Adrenal gland (tissue), 19 donors: ENCODE measurements at places on chromosomes 13 and 19. TPM values are rescaled to one million over a fixed set of nuclear protein-coding genes. Genes with fewer than 3 reads are reported as not detected.
A peak's percentile ranks its signal among the peaks of the same experiment; 100 is the strongest.

DNA sequence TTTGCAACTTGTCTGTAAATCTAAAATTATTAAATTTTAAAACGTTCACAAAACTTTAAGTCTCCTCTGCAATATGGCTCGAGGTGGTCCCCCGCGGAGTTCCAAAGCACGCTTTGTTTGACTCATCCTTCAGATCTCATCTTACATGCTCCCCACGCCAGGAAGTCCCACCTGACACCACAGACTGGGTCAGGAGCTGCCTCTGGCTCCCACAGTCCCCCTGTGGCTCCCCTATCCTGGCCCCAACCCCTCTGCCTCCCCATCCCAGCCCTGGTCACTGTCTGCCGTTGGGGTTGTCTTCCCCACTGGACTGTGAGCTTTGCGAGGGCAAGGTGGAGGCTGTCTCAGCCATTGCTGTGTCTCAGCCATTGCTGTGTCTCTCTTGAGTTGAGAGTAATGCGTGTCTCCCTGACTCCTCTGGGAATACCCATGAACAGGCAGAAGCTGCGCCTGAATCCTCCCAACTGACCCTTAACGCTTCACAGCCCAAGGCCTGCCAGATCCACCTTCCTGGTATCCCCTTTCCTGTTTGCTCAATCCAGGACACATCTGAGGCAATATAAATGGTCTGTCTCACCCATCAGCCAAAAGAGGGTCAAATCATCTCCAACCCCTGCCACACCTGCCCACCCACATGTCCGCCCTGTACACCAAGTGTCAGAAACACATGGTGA, 15.9 kb downstream of the DYRK1B start:
- DNase-seq: no peak
- no peaks in the 10 kb centered on the region for H3K27me3 ChIP-seq
- H3K27ac ChIP-seq: no peak overlapping the region
- no peaks in the 10 kb centered on the region for H3K36me3 ChIP-seq
- H3K4me1 ChIP-seq: no peaks in the 10 kb centered on the region

The ANKRD24 gene
- total RNA-seq: 3.1 TPM

GRCh38 chr19:28258829-28259228, 954.1 kb downstream of the UQCRFS1 start:
- H3K4me1 ChIP-seq: no peaks in the 10 kb centered on the region
- no peaks in the 10 kb centered on the region for H3K36me3 ChIP-seq
- H3K27ac ChIP-seq: no peak overlapping the region

DNA sequence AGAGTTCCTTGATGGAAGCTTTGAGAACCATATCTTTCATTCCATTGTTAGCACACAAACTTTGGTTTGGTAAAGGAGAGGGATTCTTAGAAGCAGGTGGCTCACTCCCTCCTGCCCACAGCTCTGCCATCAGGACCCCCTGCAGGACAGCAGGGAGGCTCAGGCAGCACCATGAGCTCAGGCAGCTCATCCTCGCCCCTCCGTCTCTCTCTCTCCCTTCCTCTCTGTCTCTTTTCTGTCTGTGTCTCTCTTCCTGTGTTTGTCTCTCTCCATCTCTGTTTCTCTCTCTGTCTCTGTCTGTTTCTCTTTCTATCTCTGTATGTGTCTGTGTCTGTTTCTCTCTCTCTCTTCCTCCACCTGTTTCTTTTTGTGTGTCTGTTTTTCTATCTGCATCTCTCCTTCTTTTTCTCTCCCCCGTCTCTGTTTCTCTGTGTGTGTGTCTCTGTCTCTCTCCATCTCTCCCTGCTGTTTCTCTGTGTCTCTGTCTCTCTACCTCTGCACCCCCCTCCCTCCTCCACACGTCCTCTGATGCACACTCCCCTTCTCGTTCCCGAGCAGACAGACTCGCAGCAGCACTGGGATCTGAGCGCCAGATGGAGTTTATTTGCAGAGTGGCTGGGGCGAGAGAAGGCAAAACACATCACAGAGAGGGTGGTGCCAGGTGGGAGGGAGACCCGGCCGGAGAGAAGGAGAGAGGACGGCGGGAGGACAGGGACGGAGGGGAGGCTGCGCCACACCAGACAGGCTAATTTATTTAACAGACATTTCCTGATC, 8.7 kb downstream of the SBK2 start:
- H3K4me1 ChIP-seq: no peaks in the 10 kb centered on the region
- H3K4me3 ChIP-seq: no peak overlapping the region
- H3K27me3 ChIP-seq: peaks cover 6% of the 10 kb centered on the region
- H3K27ac ChIP-seq: no peak overlapping the region

GRCh38 chr13:20717581-20718542, 14.4 kb downstream of the IL17D start:
- no peaks in the 10 kb centered on the region for H3K27me3 ChIP-seq
- peaks cover 12% of the 10 kb centered on the region for H3K4me1 ChIP-seq
- no peak for DNase-seq
- no peak overlapping the region for H3K27ac ChIP-seq
- no peak overlapping the region for H3K4me3 ChIP-seq

- H3K36me3 ChIP-seq: no peaks in the 10 kb centered on the region
- H3K4me3 ChIP-seq: no peak overlapping the region
- peaks cover 2% of the 10 kb centered on the region for H3K4me1 ChIP-seq
- no peak for DNase-seq
Observed at GRCh38 chr13:36436811-36437210, 4.5 kb downstream of the CCNA1 start.

DNA sequence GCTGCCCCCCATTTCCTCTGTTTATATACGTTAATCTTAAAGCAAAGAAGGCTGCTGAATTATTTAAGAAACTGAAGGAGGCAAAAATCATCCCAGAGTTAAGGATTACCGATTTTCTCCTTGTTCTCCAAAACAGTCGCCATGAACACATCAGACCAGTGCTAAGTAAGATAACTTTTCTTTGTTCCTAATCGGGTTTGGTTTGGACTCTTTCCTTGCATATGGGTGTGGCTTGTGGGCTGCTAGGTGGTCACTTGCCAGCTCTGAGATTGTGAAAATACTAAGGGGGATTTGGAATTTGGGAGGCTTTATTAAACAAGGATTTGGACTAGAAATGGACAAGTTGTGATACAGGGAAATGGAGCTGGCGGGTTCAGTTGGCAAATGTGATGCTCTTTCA, 212.1 kb downstream of the OXGR1 start:
- H3K36me3 ChIP-seq: no peaks in the 10 kb centered on the region
- no peak for DNase-seq
- no peak overlapping the region for H3K4me3 ChIP-seq

- H3K4me1 ChIP-seq: no peaks in the 10 kb centered on the region
- no peak overlapping the region for H3K4me3 ChIP-seq
- no peak overlapping the region for H3K27ac ChIP-seq
- no peaks in the 10 kb centered on the region for H3K36me3 ChIP-seq
Observed at GRCh38 chr13:50742353-50742752, 101.1 kb downstream of the DLEU7 start.

DNA sequence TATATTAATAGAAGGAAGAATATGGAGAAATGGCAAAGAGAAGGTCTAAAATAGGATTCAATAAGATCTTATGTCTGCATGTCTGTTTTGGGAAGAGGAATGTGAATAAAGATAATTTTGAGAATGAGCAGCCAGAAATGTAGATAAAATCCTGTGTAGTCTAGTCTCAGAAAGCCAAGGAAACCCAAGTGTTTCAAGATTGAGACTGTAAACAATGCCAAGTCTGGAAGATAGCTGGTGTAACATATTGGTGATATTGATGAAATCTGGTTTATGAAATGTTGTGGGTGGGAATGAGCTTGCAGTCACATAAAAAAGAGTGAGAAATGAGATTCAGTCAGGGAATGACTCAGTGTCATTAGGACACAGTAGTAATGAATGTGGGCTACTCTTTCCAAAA, 1180.3 kb upstream of the PCDH20 start:
- H3K36me3 ChIP-seq: no peaks in the 10 kb centered on the region
- H3K4me3 ChIP-seq: no peak overlapping the region
- no peaks in the 10 kb centered on the region for H3K4me1 ChIP-seq
- no peaks in the 10 kb centered on the region for H3K27me3 ChIP-seq
- no peak overlapping the region for H3K27ac ChIP-seq

GRCh38 chr19:29850482-29850881, 38.7 kb downstream of the CCNE1 start:
- no peak overlapping the region for H3K27ac ChIP-seq
- no peak overlapping the region for H3K4me3 ChIP-seq
- no peaks in the 10 kb centered on the region for H3K27me3 ChIP-seq
- H3K36me3 ChIP-seq: no peaks in the 10 kb centered on the region

DNA sequence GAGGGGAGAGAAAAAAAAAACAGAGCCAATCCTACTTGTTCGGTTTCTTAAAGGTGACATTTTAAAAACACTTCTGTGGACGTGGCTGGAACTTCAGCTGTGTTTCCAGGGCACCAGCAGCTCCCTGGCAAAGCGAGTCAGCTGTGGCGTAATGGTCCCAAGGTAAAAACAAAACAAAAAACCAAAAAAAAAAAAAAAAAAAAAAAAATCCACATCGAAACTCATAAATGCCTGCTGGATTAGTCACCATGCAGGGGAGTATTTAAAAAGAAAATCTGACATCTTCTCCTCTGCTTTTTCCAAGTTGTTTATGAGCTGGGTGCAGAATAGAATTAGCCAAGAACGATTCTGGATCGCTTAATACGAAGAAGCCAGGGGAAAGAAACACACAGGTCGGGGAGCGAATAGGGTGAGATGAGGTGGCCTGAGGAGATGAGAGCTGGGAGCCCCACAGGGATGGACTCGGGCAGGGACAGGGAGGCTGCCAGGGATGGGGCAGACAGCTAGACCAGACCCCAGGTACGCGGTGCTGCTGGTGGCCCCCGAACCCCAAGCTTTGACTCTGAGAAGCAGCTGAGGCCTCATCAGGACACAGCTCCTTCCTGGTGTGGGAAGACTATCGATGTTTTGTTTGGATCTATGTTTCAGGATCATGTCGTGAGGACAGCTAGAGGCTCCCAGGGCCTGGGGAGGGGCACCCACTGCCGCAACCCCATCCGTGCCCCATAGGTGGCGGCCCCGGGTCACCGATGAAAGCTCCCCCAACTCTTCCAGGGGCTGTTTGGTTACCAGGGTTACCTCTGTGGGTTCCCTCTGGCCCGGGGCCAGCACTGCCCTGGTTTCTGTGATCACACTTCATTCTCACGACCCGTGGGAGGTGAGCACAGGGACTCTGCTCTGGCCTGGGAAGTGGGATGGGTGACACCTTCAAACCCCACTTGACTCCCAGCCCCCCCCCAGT, 3.1 kb upstream of the CTXN1 start:
- peak overlapping the region; percentile 88 for H3K27ac ChIP-seq
- DNase-seq: peak; percentile 87
- peaks cover 54% of the 10 kb centered on the region for H3K4me1 ChIP-seq
- no peaks in the 10 kb centered on the region for H3K27me3 ChIP-seq
- H3K4me3 ChIP-seq: no peak overlapping the region
- no peaks in the 10 kb centered on the region for H3K36me3 ChIP-seq
